ENCODE measurements at places on chromosomes 7 and 10.

- no peak for DNase-seq
Measured at GRCh38 chr10:128278362-128278761, 152.1 kb upstream of the MKI67 start.

GRCh38 chr7:16647435-16647960 is 1.5 kb downstream of the BZW2 start:
- DNase-seq: no peak

GRCh38 chr7:116736927-116737715 is 65.1 kb downstream of the MET start:
- DNase-seq: no peak

DNA sequence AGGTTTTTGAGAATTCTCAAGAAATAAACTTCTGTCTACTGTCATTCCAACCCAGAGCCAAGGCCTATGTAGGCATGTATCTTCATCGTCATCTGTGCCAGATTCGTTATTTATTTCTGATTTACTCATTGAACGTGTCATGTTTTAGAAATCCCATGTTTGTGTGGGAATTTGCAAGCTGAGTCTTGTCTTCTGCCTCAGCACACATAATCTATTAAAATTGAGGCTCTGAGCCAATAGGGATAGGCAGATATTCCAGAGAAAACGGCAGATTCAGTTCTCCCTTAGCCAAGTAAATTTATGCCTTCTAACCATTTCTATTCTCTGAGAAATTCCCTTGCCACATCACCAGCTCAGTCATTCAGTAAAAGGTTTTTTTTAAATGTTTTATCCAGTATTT is 444.6 kb downstream of the REEP3 start:
- no peak for DNase-seq

GRCh38 chr7:28155964-28156363 is 24.6 kb downstream of the JAZF1 start:
- no peak for DNase-seq

DNA sequence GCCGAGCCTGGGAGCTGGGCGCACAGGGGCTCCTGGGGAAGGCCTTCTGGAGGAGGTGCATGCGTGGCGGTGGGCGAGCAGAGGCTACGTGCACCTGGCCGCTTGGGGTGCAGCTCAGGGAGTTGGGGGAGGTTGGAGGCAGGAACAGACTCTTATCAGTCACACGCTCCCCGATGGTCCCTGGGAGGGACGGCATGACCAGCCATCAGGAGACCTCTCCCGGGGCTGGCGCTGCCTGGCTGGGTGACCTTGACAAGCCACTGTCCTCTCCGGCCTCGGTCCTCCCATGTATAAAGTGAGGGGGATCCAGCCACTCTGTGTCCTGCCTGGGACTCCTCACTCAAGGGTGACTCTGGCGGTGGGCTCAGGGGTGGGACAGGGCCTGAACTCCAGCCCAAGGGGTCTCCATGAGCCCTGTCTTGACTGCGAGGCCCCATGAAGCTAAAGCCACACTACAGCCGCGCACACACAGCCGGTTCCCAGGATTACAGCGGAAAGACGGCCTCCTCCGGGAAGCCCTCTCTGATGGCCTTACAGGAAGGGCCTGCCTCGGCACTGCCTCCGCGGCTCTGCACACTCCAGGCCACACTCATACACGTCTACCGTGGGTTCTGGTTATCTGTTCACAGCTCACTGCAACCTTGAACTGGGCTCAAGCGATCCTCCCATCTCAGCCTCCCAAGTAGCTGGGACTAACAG is 2.3 kb downstream of the TMEM184A start:
- DNase-seq: no peak

DNA sequence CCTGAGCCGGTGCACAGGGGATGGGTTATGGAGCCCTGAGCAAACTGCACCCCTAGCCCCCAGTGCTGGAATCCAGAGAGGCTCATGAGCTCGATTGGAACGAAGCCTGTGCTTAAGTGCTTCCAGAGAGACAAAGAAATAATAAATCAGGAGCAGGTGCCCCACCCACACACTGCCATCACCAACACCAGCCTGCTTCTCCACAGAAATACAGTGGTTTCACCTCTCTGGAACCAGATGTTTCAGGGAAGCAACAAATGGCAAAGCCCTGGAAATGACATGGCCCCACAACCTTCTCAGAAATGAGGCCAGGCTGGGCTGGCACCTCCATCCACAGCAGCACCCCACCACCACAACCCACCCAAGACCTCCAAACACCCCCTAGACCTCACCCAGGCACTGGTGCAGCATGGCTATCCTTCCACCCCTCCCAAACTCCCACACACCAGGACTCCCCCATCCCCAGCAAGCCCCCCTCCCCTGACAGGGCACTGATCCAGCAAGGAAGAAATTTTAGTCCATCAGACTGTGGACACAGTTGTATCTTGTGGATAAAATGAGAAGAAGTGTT is 4.1 kb upstream of the SLC18A3 start:
- DNase-seq: no peak

GRCh38 chr7:476736-477360 is 42.8 kb downstream of the PDGFA start:
- no peak for DNase-seq

DNA sequence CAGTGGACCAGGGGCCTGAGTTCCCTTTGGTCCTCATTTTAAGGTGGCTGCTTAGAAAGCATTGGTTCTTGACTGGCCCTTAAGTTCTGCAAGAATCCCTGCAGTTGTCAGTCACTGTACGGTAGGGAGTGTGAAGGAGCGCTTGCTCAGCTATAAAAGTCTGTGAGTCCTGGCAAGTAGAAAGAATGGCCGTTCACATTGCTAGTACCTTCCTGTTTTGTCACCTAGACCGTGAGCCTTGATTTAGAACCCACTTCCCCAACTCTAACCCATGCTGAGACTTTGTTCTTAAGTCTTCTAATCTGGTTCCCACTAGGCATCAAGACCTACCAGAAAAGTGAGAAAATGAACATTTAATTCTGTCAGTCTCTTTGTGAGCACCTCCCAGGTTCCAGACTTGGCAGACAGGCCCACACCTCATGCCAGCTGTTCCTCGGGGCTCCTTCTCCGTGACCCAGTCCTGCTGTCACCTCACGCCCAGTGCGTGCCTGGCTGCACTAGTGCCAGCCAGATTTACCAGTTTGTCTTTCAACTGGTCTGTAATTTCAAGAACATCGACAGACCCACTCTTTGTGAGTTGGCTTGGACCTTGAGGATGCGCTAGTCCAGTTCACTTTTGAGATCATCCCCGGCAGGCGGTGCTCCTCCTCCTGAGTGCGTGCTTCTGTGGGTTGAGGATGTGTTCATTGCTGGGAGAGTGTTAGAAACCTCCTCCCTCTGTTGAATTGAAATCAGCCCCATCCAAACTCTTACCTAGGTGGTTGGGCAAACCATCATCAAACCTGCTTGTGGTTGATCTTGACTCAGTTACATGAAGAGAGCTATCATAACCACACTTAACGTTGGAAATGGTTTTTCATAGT is 78.5 kb downstream of the SHH start:
- DNase-seq: no peak

DNA sequence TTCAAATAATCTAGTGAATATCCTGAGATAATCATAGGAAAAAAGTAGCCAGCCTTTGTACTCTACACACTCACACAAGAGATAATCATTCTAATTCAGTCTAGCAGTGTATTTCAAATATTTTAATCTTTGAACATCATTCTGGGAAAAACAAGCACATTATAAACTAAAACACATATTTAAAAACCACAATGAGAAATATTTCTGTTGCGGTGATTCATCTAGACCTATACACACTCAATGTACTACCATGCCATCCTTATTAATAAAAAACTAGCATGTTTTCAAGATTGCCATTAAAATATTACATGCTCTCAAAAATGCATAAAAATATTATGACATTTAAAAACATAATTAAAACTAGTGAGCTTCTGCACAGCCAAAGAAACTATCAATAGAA is 11.8 kb downstream of the COG5 start:
- DNase-seq: no peak

DNA sequence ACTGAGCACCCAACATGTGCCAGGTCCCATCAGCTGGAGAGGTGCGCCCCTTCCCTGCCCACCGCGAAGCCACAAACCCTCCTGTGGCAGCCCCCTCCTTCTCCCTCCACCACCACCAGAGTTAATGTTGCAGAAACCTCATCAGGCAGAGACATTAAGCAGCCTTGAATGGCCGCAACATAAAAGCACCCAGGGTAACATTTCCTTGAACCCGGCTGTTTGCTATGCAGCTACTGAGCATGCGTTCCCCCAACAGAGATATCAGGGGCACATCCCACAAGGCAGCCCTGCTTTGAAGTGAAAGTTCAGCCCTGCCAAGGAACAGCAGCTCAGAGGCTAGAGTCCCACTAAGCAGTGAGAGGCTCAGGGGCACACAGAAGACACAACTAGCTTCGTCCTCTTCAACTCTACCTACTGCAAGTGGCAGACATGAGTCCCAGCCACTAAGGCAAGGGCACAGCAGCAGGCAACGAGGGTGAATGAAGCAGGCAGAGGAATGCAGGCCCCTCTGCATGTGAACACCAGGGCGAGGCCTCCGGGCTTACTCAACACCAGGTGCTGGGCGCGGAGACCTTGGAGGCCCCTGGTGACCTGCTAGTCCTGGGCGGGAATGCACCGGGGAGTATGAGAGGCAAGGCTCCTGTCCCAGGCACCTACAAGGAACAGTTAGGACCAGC is 107.4 kb downstream of the SLIT1 start:
- DNase-seq: no peak

DNA sequence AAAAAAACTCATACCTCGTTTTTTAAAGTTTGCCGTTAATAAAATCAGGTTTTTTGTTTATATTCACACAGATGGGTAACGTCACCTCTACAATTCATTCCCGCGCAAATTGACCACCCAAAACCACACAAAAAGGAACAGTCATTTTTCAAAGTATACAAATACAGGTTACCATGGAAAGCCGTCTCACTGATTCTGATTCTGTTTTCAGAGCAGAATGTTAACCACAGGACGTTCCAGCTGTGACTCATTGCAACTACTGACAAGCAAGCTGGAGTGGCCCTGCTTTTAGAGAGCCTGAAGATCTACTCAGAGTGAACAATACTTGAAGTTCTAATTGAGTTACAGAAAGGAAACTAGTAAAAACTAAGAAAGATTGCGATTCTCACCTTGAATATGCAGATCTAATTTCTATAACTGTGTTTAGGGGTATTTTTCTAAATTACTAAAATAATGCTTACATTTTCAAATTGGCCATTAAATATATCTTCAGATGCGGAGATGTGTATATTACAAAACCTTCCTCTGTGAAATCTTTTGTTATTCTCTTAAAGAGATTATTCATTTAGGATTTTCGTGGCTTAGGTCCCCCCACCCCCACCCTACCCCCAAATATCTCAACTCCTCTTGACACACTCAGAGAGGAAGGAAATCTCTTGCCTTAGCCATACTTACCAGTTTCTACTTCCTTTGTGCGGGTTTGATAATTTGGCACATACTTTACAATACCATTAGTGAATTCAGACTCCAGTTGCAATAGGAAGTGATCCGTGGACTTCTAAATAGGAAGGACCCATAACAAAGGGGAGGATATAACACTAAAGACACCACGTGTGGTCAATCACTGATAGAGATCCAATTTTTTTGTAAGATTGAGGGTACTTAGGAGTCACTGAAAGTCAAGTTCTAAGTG is 106.0 kb downstream of the CUBN start:
- DNase-seq: no peak

DNA sequence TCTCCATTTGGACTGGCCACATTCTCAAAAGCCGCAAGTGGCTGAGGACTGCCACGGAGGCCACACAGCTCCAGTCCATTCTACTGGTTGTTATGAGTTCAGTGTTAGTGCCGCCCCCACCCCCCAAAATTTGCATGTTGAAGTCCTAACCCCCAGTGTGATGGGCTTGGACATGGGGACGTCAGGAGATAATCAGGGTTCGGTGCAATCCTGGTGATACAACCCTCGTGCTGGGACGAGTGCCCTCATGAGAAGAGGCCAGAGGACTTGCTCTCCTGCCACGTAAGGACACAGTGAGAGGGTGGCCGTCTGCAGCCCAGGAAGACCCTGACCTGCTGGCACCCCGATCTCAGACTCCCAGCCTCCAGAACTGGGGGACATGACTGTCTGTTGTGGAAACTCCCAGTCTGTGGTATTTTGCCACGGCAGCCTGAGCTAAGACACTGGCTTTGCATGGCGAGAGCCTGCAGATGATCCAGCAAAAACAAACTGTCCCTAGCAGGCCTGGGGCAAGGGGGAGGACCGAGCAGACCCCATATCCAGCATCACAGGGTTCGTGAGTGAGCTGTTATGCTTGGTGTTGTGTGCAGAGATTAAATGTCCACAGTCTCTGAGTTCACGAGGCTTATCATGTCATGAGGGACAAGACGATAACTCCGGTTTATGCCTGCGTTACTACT is 41.5 kb upstream of the INSIG1 start:
- no peak for DNase-seq

- DNase-seq: no peak
Measured at GRCh38 chr10:23755556-23755955, 316.7 kb downstream of the OTUD1 start.

GRCh38 chr7:127477295-127478023 is 85.0 kb upstream of the ZNF800 start:
- DNase-seq: no peak

DNA sequence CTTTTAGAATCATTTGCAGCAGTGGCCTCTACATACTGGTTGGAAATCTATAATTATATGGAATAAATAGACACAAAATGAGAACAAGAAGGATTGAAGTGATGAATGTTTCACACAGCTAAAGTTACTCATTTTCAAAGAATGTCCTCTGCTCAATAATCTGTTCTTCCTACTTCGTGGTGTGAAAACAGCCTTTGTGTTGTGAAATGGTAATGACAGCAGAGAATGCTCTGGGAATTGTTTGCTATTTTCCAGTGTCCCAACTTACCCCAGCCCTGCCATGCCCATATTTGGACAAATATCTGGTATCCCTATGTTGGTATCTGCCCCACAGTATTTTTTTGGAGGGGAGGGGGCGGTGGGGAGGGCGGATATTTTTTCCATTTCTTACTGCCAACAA is 130.4 kb downstream of the GLI3 start:
- DNase-seq: no peak

GRCh38 chr7:47149208-47149839 is 432.6 kb downstream of the TNS3 start:
- no peak for DNase-seq

GRCh38 chr7:151140826-151141225 is 26.7 kb downstream of the GBX1 start:
- DNase-seq: no peak

GRCh38 chr7:37007268-37007667 is 283.0 kb upstream of the AOAH start:
- peak; percentile 72 for DNase-seq

DNA sequence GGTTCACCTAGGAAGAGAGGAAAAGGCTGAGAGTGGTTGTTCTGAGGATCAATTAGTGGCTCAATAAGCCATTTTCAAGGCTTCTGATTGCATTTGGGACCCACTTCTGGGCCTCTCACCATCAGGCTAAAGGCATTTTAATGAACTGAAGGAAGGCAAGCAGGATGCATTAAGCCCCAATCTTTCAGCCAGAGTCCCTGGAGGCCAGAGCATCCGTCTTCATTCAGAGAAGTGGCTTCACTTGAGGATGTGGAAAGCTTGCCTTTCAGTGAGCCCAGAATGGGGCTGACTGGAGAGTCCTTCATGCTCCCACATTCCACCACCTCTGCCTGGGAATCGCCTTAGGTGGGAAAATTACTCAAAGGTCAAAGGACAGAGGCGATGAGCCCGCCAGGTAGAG is 41.8 kb downstream of the COL17A1 start:
- no peak for DNase-seq

- no peak for DNase-seq
Measured at GRCh38 chr7:94345907-94346306, 48.8 kb upstream of the COL1A2 start.
